Occipital lobe (tissue), 3 donors: ENCODE measurements at places on chromosomes 16 and 17. TPM values are rescaled to one million over a fixed set of nuclear protein-coding genes. Genes with fewer than 3 reads are reported as not detected.

The ADAP2 gene
- 8.0 TPM for total RNA-seq

The DYNLL2 gene
- total RNA-seq: 41.2 TPM

The MT1A gene
- total RNA-seq: not detected

The ULK2 gene
- 212 TPM for total RNA-seq

The CDR2L gene
- 4.5 TPM for total RNA-seq

The HBQ1 gene
- 5.3 TPM for total RNA-seq

The MPDU1 gene
- 34.8 TPM for total RNA-seq

The BRICD5 gene
- 3.7 TPM for total RNA-seq

The PPY gene
- not detected for total RNA-seq

The TBC1D3E gene
- not detected for total RNA-seq

The SULT1A1 gene
- total RNA-seq: 7.3 TPM

The PCYT2 gene
- total RNA-seq: 24.5 TPM

The SPATA22 gene
- total RNA-seq: 0.78 TPM

The CDRT15 gene
- not detected for total RNA-seq

The GGNBP2 gene
- 60.7 TPM for total RNA-seq

The NEK8 gene
- 0.62 TPM for total RNA-seq

The TP53TG3B gene
- not detected for total RNA-seq

The CCL4 gene
- 4.1 TPM for total RNA-seq

The TMEM235 gene
- not detected for total RNA-seq

The RNF40 gene
- total RNA-seq: 80.0 TPM

The GGT6 gene
- total RNA-seq: not detected

The GJD3 gene
- total RNA-seq: 0.31 TPM

The AARS1 gene
- total RNA-seq: 65.7 TPM

The ANKRD40CL gene
- total RNA-seq: not detected

The ESRP2 gene
- not detected for total RNA-seq

The ZSCAN10 gene
- not detected for total RNA-seq

The EPN3 gene
- 0.31 TPM for total RNA-seq

The C16orf87 gene
- total RNA-seq: 53.3 TPM

The KRTAP1-4 gene
- total RNA-seq: not detected

The TMEM98 gene
- total RNA-seq: 35.6 TPM

The PRM3 gene
- not detected for total RNA-seq

The NUPR1 gene
- 0.16 TPM for total RNA-seq

The C17orf107 gene
- 6.9 TPM for total RNA-seq

The C16orf89 gene
- total RNA-seq: 5.0 TPM

The KRTAP4-5 gene
- not detected for total RNA-seq

The TMEM219 gene
- total RNA-seq: 22.5 TPM

The PRSS27 gene
- 1.6 TPM for total RNA-seq

The EVI2B gene
- 0.31 TPM for total RNA-seq

The CFAP119 gene
- total RNA-seq: 1.6 TPM

The KRT28 gene
- total RNA-seq: not detected

The GRAP gene
- total RNA-seq: 3.6 TPM

The OR3A3 gene
- total RNA-seq: not detected

The TM4SF5 gene
- total RNA-seq: not detected

The ZNF469 gene
- 0.31 TPM for total RNA-seq

The DHRS11 gene
- total RNA-seq: 4.8 TPM

The ANKS4B gene
- total RNA-seq: not detected

The SPNS1 gene
- 17.8 TPM for total RNA-seq
